Panc1 (cell line): ENCODE measurements at places on chromosomes 5 and 9.

DNA sequence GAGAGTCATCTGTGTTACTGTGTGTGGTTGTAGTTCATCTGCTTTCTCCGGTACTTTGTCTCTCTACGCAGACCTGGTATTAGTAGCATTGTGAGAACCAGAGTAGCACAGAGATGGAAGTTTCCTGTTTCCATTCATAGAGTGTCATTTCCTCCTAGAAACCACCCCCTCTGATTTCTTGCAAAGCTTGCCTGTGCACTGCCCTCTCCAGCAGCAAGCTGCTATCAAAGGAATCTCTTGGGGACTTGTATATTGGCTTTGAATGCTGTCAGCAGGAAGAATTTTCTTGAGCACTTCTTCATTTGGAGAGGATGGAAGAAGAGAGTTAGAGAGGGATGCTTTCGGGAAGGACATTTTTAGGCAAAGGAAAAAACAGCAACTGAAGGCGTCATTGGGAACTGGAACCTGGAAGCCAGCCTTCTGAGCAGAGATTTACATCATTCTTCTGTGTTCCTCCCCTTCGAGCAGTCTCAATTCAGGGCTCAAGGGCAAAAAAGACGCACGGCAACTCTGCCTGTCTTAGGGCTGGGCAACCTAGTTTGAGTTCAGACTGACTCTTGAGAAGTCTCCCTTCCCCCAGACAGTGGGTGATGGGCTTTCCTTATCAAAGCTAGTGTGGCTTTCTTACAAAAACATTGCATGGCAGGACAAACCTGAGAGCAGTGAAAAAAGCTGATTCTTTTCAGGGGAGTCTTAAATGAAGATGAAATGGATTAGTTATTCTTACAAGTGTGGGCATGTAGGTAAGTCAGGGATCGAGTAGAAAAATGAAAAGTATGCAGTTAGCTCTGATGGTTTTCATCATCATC lies 226.3 kb downstream of the AOPEP start:
- no peak for DNase-seq

DNA sequence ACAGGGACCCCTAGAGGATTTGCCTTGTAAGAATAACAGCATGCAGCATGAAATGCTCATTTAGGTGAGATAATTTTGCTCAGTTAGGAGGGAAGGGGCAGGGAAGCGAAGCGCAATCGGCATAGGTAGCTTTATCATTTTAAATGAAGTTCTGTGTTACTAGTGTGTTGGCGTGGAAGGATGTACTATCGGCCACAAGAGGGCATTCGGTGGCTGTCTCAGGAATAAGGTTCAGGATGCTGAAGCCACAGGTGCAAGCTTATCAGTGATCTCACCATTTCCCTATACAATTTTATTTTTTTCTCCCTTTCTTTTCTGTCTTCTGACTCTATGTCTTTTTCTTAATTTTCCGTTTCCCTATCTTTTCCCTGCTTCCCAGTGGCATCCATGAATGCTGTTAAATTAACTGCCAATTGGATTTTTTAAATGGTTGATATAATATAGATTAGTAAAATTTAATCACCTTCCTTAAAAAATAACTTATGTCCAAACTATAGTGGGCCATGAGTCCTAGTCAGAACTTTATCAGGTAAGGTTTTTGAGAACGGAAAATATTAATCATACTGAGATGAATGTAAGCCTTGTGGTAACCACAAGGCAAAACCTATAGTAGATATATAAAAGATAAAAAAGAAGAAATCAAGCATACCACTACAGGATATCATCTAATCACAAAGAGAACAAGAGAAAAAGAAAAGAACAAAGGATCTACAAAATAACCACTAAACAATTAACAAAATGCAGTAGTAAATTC lies 1.2 kb upstream of the INSL6 start:
- DNase-seq: no peak

GRCh38 chr9:8331507-8332330 lies 532.1 kb upstream of the DMAC1 start:
- no peak for DNase-seq

GRCh38 chr5:59768152-59769040 lies 125.1 kb downstream of the PDE4D start:
- DNase-seq: no peak

DNA sequence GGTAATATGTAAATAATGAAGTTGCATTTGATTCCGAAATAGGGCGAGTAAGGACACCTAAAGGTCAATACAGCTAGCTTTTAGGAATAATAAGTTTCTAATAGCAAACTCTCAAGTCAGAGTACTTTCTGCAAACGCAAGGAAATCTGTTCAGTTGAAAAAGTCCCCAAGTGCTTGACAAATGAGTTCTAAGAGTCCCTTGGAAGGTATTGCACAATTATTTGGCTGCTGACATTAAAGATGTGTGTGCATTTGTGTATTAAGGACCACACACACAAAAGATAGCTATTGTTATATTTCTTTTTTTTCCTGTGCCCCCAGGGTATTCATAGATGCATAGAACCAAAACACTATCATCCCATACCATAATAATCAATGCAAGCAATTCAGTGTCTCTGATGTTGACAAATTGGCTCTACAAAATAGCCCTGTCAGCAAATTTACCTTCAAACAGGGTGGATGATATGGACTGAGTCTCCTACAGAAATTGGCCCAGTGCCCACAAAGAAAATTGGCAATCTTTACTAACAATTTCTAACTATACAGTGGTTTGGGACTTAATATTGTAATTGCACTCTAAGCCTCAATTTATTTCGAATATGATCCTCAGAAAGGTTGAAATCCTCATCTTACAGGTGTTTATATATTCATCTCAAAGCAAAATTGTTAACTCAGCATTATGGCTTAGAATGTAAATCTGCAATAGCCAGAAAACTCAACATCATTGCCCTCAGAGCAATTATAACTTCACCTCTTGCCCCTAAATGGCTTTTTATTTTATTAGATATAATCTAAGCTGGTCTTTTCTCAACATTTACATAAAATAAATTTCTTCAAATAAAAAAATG lies 827.2 kb downstream of the MAT2B start:
- no peak for DNase-seq

DNA sequence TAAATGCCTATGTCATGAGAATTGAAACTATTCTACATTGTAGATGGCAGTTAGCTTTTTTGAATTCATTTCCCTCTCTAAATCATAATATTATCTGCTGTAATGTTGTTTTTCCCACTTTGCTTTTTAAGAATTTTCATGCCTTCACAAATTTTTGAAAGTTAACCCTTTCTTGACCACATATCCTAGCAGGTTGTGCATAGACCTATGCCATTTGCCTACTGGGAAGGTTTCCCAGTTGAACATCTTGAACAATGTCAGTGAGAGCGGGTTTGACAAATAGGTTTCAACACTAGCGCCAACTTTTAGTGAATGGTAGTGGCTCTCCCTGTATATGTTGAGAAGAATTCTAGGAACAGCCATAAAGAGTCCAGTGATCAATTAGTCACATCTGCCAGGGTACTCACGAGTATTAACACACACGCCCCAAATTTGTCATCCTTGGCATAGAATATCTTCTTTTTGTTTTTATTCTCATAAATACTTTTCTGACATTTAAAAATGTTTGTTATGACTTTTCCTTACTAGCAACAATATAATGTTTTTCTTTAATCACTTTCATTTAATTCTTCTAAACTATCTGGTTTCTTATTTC lies 307.6 kb downstream of the PJA2 start:
- DNase-seq: no peak

DNA sequence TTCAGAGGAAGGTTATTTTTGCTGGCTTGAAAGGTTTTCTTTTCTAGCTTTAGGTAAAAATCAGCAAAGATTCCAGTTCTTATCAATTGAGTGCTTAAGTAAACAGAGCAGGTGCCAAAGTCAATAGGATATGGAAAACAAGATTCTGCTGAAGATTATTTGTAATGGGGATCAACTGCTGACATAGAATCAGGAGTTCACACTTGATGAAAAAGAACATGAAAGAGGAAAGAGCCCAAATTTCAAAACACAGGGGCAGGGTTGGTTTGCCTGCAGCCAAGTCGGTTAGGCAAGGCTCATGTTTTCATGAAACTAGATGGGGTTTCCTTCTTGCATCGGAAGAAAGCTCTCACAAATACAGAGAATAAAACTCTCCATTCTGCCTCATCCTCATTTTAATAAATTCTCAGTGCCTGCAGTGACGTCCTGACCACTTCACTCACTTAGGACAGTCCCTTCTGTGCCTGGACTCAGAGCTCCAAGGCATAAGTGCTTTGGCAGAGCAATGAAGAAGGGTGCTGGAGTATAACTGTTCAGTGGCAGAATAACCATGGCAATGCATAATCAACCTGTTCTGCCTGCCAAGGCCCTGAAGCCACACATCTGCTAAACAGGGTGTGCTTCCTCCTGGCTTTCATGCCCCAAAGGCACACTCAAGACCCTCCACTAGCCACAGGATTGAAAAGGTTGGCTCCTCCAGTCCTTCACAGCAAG lies 179.6 kb downstream of the GNAQ start:
- DNase-seq: no peak

DNA sequence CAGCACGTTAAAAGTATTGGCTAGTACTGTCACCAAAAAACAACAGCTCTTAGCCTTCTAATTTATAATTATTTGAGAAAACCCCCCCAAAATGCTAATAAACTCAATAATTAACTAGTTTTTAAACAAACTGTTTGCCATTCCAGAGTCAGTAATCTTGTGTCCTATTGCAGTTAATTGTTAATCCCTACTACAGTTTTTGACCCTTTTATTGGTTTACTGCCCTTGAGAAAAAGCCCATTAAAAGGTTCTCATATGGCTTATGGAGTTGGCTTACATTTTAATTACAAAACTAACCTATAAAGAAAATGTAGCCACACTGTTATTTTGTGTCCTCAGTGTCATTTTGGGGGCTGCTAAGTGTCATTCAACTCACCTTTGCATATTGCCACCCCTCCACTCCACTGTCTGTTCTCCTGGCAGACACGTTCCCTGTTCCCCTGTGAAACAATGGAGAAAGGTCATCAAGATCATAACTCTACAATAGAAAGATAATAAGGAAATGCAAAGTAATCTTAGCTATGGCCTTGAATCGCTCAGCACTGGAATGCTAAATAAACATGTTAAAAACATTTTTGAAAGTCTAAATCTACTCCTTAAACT lies 51.6 kb upstream of the TXNDC8 start:
- DNase-seq: no peak

GRCh38 chr9:124272979-124273378 lies 15.2 kb downstream of the NEK6 start:
- DNase-seq: no peak

GRCh38 chr5:14131855-14132503 lies 11.2 kb upstream of the TRIO start:
- DNase-seq: no peak

- no peak for DNase-seq
These were observed 120.1 kb upstream of the ACO1 start for GRCh38 chr9:32264170-32264864.

DNA sequence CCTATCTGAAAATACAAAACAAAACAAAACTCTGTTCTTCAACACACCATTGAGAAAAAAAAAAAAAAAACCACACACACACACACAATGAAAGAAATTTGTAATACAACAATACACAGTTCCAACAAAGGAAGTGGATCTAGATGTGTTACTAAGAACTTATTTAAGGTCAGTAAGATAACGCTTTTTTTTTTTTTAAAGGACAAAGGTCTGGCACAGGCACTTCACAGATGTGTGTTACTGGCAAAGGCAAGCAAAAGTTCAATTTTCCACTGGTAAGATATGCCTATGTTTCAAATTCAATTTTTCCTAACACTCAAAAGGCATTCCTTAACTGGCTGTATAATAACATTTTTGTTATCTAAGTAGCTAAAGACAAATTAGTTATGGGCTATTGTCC lies 3.6 kb downstream of the RFK start:
- DNase-seq: no peak

DNA sequence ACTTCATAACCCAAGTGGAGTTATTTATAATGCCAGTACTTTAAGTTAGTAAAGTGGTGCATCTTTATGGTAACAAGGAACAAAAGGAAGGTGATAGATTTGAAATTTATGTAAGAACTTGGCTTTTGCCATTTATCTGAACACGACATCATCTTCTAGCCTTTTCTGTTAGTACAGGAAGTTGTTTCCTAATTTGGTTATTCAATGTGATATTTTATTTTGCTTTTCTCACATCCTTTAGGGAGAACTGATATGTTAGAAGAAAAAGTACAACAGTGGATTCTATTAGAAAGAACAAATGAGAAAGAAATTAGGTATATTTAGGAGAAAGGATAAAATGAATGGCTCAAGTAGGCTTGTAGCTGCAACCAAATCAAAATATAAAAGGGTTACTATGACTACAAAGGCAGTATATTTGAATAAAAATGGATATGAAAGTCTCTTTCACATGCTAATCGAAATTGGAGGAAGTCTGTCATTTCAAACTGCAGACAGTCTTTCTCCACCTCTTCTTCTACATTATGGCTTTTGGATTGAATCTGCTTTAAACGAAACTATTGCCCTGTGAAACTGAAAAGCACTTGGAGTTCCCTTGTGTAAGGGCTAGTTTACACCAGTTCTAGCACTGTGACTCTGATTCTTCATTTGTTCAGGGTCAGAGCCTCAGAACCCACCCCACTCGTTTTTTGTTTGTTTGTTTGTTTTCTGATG lies 18.5 kb upstream of the SLC24A2 start:
- DNase-seq: no peak

- no peak for DNase-seq
These were observed 193.5 kb upstream of the KLF9 start for GRCh38 chr9:70607926-70608325.

DNA sequence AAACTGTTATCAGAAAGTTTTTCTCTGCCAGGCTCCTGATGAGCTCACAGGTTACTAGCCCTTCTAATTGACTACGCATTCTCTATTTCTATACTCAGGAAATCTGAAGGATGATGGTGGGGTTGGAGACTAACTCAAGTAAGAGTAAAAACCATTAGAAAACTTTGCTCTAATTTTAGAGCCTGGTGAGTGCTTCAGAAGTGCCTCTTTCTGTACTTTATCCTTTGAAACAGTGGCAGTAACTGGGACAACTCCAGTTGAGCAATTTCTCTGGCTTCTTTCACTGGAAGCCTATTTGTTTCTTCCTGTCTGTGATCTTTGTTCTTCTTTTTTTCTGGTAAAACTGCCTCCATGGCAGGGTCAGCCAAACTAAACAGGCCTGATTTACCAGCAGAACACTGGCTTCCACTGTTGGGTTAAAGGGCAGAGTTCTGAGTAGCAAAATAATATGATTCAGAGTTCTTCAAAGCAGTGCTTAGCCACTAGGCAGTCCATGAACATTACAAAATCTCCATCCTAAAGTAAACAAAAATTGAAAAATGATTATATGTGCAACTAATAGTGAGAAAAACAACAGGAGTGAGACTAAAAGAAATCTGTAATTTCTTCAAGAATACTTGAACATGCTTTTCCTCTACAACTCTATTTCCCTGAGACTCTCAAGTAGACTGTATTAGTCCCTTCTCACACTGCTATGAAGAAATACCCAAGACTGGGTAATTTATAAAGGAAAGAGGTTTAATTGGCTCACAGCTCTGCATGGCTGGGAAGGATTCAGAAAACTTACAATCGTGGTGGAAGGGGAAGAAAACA lies 79.8 kb downstream of the MROH2B start:
- DNase-seq: no peak

- no peak for DNase-seq
These were observed 56.2 kb downstream of the SEMA6A start for GRCh38 chr5:116518423-116518822.

GRCh38 chr5:40826489-40827187 lies 8.4 kb downstream of the RPL37 start:
- DNase-seq: no peak
